ENCODE measurements at places on chromosomes 3 and 15. TPM values are rescaled to one million over a fixed set of nuclear protein-coding genes. Genes with fewer than 3 reads are reported as not detected.

KNG1 gene
- not detected for total RNA-seq

AMOTL2 gene
- total RNA-seq = not detected

SEMA3G gene
- total RNA-seq = 0.20 TPM

NISCH gene
- 73.8 TPM for total RNA-seq

BCL6 gene
- 30.4 TPM for total RNA-seq

GABRR3 gene
- not detected for total RNA-seq

OSBPL10 gene
- total RNA-seq = 1.6 TPM

MAGEL2 gene
- not detected for total RNA-seq

SLC35G2 gene
- 0.80 TPM for total RNA-seq

CCR1 gene
- 20.7 TPM for total RNA-seq

RCCD1 gene
- total RNA-seq = 31.3 TPM

EPHA6 gene
- total RNA-seq = not detected

SMCO1 gene
- not detected for total RNA-seq

ACTC1 gene
- total RNA-seq = not detected

MUC13 gene
- not detected for total RNA-seq
